Iris pigment epithelial cell (primary cell): ENCODE measurements at places on chromosomes 1 and 21.

GRCh38 chr1:152111515-152111968, 3.7 kb downstream of the TCHH start:
- peak; percentile 64 for DNase-seq

DNA sequence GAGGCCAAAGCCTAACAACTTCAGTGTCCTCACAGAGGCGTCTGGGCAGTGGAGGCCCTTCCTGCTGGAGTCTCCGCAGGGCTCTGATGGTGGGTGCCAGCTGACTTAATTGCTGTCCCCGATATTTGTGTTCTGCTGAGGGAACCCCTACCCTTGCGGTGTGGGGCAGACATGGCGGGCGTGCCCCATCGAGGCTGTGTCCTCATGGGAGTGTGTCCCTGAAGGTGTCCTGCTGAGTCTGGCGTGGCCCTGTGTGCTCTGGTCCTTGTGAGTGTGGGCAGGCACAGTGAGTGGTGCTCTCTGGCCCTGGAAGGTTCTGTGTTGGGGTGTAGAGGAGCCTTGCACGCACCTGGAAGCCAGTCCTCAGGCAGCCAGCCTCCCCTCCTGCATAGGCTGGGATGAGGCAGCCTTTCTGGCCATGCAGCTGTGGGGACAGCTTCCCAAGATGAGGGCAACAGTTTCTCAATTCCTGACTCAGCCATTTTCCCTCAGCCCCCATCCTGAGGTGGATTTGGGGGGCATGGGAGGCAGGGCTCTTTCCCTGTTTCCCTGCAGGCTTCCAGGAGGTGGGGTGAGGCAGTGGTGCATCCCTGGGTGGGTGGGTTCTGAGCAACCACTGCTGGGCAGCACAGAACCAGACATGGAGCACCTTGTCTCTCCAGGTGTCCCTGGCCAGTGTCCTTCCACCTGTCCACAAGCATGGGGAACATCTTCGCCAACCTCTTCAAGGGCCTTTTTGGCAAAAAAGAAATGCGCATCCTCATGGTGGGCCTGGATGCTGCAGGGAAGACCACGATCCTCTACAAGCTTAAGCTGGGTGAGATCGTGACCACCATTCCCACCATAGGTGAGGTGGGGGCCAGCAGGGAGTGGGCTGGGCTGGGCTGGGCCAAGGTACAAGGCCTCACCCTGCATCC, 6.5 kb downstream of the C1orf35 start:
- no peak for DNase-seq

DNA sequence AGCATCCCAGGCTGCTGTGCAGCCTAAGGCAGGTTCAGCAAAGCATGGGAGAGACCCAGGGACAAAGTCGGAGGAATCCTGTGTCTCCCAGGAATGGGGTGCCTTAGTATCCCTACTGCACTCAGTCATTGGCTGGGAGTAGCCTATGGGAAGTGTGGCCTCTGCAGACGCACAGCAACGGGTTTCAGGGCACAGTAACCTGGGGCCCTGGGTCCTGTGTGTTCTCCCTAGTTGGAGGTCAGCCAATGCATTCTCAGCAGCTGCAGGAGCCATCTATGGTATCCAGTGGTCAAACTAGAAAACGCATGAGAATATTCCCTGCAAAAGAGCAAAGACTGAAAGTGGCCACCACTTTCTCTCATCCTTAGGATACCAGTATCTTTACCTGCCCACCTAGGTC, 13.7 kb upstream of the C1orf21 start:
- no peak for DNase-seq

GRCh38 chr1:243508943-243509342, 253.1 kb downstream of the SDCCAG8 start:
- DNase-seq = no peak

DNA sequence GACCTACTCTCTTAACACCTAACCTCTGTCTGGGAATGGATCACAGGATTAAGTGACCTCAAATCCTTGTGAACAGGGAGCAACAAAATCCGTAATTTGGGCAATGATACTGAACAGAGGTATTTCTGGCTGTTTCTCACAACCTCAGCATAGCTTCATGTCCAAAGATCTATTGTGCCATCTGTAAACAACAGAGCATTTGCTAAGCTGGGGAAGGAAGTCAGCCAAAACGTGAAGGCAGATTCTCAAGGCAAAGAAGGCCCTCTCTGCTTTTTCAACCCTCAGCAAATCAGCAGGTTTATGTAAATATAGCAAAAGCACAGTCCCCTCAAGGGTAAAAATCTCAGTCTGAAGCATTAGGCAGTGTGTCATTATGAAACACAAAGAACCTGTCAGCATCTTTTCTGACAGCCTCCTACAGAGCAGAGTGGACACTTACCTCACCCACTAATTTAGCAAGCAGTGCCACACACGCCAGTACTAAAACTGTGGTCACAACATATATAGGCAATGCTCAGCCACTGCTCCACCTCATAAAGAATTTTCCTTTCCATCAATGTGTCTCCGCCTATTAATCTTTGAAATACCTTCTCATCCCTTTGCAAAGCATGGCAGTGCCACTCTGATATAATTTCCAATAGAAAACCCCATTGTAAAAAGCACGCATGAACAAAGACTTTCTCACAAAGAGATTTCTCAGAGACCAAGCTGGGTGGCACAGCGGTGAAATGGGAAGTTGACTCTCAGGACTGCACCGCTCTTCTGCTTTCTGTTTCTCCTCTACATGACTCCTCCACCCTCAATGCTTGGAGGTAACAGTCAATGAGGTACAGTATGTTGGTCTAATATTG, 188.0 kb downstream of the RERE start:
- DNase-seq = peak; percentile 77

- no peak for DNase-seq
Observed at GRCh38 chr21:17044696-17045095, 468.1 kb upstream of the CXADR start.

- DNase-seq = no peak
Observed at GRCh38 chr1:201375169-201375568, 2.3 kb downstream of the TNNT2 start.

- no peak for DNase-seq
Observed at GRCh38 chr1:75126611-75127101, 7.5 kb upstream of the LHX8 start.

GRCh38 chr21:28111151-28111619, 881.5 kb downstream of the LTN1 start:
- peak; percentile 84 for DNase-seq

GRCh38 chr1:23286401-23286800, 57.7 kb downstream of the HNRNPR start:
- no peak for DNase-seq

- DNase-seq = no peak
Observed at GRCh38 chr1:3297756-3298155, 156.7 kb upstream of the ARHGEF16 start.

DNA sequence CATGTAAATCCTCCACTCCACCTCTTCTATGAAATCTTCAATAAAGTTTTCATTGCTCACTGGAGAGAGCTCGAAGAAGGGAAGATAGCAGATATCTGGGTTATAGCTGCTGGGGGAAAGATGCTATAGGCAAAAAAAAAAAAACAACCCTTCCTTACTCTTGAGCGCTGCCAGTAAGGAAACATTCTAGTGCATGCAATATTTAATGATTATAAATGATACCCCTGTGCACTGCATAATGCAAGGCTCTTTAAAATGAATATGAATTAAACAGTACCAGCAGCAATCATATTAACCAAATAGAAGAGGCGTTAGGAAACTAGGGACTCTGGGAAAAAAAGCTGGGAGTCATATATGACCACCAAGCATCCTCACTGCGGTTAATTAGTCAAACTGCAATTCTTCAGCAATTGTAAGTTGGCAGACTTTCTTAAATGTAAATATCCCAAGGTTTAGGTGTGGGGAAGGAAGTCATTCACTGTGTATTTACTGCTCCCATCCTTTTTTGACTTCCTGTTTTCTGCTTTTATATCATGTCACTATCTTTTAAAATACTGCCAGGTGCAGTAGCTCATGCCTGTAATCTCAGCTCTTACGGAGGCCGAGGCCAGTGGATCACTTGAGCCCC, 3.7 kb upstream of the DMRTB1 start:
- no peak for DNase-seq

DNA sequence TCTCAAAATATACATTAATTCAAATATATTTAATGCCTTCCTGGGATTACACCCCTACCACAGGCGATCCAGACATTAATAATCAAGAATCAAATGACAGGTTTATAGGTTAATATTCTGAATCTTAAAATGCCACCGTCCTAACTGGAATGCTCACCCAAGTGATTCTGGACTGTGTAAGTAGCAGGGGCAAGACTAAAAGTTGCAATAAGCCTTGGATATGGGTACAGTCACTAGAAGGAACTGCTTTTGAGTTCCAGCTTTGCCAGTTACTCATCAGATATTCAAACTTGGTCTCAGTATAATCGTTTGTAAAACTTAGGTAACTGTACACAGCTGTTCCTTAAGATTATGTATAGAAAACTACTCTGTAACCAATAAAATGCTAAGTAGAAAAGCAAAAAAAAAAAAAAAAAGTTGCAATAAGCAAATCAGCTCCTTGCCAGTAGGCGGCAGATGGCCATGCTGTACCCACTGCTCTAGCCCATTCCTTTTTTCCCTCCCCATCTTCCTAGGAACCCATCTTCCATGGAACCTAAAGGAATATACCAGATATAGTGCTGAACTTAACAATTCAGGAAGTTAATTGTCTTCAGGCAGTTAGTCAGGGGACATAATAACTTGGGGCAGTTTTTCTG, 10.5 kb downstream of the RO60 start:
- DNase-seq = no peak

- DNase-seq = peak; percentile 96
Observed at GRCh38 chr21:36783612-36784374, 84.9 kb downstream of the SIM2 start.

DNA sequence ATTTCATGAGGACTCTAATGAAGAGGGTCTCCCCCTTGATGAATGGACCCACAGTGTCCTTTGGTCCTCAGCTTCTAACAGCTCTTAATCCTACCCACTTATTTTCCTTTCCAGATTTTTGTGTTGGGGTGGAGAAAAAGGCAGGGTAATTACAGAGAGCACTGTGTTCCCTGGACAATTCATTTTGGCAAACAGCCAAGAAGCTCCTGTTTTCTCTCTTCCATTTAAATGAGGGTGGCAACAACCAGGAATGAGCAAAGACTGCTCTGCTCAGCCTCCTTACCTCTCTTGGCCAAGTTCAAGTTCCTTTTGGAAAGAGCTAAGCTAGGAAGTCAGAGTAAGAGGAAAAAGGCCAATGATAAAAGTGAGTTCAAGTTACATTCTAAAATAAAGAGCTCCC, 11.9 kb downstream of the XKR8 start:
- DNase-seq = no peak

DNA sequence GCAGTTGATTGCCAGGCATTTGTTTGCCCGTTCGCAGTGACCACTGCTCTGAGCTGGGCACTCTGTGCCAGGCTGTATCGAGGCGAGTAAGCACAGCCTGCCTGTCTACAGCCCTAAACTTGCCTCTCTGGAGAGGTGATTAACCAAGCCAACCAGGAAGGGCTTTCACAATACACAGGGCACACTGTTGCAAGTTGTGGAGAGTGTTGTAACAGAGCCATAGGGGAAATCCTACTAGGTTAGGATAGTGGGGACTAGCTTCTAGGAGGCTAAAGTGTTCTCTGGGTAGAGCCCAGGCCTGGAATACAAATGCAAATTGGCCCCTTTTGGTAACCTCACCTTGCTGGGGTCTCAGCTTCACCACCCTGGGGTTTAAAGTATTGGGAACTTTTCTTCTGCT, 23.8 kb downstream of the PRDM2 start:
- peak; percentile 79 for DNase-seq

- DNase-seq = no peak
Observed at GRCh38 chr1:153631047-153632022, 2.5 kb upstream of the CHTOP start.

DNA sequence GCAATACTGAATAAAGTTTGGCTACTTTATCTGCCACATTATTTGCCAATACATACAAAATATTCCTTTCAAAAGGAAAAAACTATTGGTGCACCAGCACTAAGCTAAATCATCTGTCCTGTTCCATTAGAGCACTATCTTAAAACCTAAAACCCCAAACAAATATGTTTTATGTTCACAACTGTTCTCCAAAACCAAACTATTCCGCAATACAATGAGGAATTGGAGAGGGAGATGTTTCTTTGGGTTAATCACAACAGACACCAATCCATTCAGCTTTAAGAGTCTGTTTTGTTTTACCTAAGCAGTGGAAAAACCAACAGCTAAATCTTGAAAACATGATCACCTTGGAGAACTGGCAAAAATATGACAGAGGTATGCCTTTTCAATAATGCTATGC, 85.1 kb downstream of the ZNF644 start:
- DNase-seq = no peak

GRCh38 chr1:17274186-17275170, 25.6 kb downstream of the PADI3 start:
- peak; percentile 52 for DNase-seq

DNA sequence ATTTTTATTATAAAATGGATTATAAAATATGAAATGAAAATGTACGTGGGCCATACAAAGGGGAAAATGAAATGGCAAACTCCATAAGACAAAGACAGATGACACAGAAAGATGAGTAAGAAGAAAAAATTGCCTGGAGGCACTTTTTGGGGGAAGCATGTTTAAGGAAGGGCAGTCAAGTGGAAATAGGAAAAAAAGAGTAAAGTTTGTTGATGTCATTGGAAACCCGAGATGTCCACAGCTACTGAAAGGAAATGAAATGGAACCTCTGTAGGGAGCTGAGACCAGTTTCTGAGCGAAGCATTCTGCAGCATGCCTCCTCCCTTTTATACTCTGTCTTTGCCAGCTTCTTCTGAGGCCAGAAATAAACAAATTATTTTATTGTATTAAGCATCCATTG, 203.4 kb upstream of the UBE2U start:
- peak; percentile 56 for DNase-seq

- DNase-seq = no peak
Observed at GRCh38 chr1:209176866-209177430, 406.6 kb upstream of the CAMK1G start.

- DNase-seq = peak; percentile 72
Observed at GRCh38 chr1:182786223-182786994, 3.2 kb upstream of the NPL start.

- DNase-seq = peak; percentile 62
Observed at GRCh38 chr1:200625381-200625824, 4.9 kb upstream of the KIF14 start.

GRCh38 chr1:63795455-63795854, 21.6 kb downstream of the ROR1 start:
- DNase-seq = no peak

GRCh38 chr1:178768423-178768822, 43.4 kb downstream of the RALGPS2 start:
- DNase-seq = peak; percentile 48

DNA sequence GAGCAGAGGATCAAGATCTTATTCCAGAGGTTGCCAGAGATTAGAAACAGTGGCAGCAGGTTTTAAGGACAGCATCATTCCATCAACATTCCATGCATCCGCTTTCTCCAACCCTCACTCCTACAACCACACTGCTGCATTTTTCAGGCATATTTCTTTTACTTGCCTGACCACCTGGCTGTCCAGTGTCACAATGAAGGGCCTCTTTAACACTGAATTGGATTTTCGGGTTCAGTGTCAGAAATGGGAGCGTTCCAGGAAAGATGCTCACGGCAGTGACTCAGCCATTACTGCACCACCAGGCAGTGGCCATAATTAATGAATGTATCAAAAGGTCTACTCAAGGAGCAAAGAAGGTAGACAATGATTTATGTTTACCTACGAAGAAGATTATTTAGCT, 200.4 kb upstream of the ESRRG start:
- no peak for DNase-seq

GRCh38 chr1:225427235-225428067, at the start of gene LBR:
LBR (minus strand) TSS chr1:225428038; CDS start chr1:225424075, 3,963 bp downstream.
- peak; percentile 24 for DNase-seq

- DNase-seq = peak; percentile 37
Observed at GRCh38 chr1:158020259-158020885, 26.9 kb downstream of the KIRREL1 start.

GRCh38 chr1:3668585-3669300, 16.4 kb downstream of the TP73 start:
- no peak for DNase-seq
